Esophagus squamous epithelium (tissue), 5 donors: ENCODE measurements at places on chromosomes 6 and 20.

GRCh38 chr6:57072108-57072507, 17.9 kb upstream of the ZNF451 start:
- H3K4me3 ChIP-seq = no peak overlapping the region
- no peak for DNase-seq
- no peaks in the 10 kb centered on the region for H3K27me3 ChIP-seq
- H3K36me3 ChIP-seq = no peaks in the 10 kb centered on the region
- H3K27ac ChIP-seq = no peak overlapping the region

GRCh38 chr6:106508834-106509233, 120.5 kb downstream of the RTN4IP1 start:
- peak overlapping the region; percentile 95 for H3K27ac ChIP-seq
- H3K4me3 ChIP-seq = no peak overlapping the region
- H3K36me3 ChIP-seq = peaks cover 22% of the 10 kb centered on the region
- no peak for DNase-seq

- H3K4me3 ChIP-seq = no peak overlapping the region
- H3K4me1 ChIP-seq = no peaks in the 10 kb centered on the region
- no peaks in the 10 kb centered on the region for H3K36me3 ChIP-seq
Observed at GRCh38 chr6:10338151-10338550, 76.7 kb downstream of the TFAP2A start.

DNA sequence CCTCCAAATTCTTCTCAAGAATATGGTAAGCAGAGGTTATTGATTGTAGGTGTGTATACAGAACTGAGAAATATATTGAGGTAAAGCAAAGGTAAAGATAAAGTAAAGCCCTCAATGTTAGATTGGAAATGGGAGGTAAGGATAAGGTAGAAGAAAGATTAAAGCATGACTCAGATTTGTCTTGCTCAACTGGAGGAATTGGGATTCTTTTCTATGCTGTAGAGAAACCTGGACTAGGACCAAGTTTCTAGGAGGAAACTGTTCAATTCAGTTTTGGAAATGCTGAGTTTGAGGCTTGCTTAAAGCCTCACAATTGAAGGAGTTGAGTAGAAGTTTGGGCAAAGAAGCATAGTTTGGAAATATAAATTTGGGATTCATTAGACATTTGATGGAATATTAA, 634.0 kb upstream of the PTCHD4 start:
- DNase-seq = no peak
- H3K36me3 ChIP-seq = no peaks in the 10 kb centered on the region
- H3K4me1 ChIP-seq = no peaks in the 10 kb centered on the region
- H3K27ac ChIP-seq = no peak overlapping the region

- peaks cover 99% of the 10 kb centered on the region for H3K27me3 ChIP-seq
- no peak for DNase-seq
- no peak overlapping the region for H3K27ac ChIP-seq
Observed at GRCh38 chr6:27541212-27541932, 68.5 kb upstream of the ZNF184 start.

DNA sequence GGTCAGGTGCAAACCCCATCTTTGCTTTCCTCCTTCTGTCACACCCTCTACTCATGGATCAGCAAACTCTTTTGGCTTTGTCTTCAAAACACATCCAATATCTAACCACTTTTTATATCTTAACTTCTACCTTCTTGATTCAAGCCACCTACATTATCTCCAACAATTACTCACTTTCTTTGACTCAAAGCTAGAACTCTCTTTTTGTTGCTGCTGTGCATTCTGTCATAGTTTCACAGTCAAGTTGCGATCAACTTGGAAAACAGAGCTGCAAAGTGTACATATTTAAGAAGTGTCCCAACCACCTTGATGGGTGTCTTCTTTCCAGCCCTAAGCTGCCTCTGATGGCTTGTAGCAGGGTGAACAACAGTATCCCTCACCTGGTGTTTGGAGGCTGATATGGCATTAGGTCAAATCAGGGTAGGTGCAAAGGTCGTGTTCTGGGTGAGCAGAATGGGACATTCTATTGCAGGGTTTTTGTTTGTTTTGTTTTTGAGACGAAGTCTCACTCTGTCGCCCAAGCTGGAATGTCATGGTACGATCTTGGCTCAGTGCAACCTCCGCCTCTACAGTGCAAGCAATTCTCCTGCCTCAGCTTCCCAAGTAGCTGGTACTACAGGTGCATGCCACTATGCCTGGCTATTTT, 43.4 kb upstream of the RALGAPA2 start:
- H3K36me3 ChIP-seq = no peaks in the 10 kb centered on the region
- no peaks in the 10 kb centered on the region for H3K27me3 ChIP-seq
- H3K27ac ChIP-seq = no peak overlapping the region
- no peak overlapping the region for H3K4me3 ChIP-seq
- DNase-seq = no peak
- no peaks in the 10 kb centered on the region for H3K4me1 ChIP-seq

DNA sequence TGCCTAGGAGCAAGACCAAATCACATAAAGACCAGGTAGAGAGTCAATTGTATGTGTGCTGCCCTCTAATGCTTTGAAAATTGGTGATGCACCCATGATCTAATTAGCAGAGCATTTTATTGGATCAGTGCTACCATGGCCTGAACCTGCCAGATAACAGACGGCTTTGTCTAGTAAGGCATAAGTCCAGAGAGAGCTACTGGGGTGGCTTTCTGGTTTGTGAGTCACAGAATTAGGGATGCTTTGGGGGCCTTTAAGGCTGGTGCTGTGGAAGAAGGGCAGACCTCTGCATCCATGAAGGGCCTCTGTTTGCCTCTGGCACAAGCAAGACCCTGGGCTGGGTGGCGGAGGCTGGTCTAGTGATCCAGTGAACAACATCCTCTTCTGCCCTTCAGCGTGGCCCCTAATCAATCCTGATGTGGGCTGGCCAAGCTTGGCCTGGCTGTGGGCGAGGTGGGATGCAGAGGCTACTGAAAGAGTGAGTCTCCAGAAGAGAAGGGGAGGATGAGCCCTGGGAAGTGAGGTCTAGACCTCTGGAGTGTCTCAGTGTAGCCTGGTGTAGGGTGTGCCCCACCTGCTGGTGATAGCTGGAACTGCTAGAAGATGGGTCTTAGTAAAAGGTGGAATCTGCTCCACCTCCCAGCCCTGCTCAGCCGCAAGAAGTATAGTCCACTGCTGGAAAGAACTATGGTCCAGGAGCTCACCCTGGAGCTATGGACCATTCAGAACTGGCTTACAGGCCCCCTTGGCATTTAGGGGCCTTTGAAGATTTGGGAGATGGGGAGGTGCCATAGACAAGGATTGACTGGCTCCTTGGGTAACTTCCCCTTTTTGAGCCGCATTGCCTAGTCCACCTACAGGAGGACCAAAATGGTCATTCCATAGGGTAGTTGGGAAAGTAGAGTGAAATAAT, 36.7 kb upstream of the AAR2 start:
- H3K36me3 ChIP-seq = peaks cover 12% of the 10 kb centered on the region
- no peaks in the 10 kb centered on the region for H3K4me1 ChIP-seq
- H3K4me3 ChIP-seq = no peak overlapping the region
- no peaks in the 10 kb centered on the region for H3K27me3 ChIP-seq
- no peak overlapping the region for H3K27ac ChIP-seq

GRCh38 chr6:81308577-81309279, 443.8 kb downstream of the TENT5A start:
- H3K4me1 ChIP-seq = no peaks in the 10 kb centered on the region
- no peak overlapping the region for H3K27ac ChIP-seq
- H3K4me3 ChIP-seq = no peak overlapping the region
- H3K27me3 ChIP-seq = no peaks in the 10 kb centered on the region
- DNase-seq = no peak

DNA sequence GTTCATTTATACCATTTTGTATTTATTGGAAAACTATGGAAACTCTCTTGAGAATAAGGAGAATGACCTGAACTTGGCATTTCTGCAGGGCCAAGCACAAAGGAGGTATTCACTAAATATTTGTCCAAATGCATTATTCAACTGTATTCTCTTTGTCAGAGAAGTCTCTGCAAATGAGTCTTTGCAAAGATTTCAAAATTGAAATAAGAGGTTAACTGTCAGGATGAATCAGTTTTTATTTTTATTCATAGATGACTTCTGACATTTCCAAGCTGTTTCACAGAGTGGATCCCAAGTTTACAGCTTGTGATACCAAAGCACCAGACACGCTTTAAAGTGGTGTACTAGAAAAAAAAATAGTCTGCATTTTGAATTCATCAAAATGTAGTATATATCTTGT, 131.6 kb downstream of the UTRN start:
- DNase-seq = no peak
- H3K4me1 ChIP-seq = peaks cover 5% of the 10 kb centered on the region
- no peak overlapping the region for H3K27ac ChIP-seq
- H3K4me3 ChIP-seq = no peak overlapping the region

DNA sequence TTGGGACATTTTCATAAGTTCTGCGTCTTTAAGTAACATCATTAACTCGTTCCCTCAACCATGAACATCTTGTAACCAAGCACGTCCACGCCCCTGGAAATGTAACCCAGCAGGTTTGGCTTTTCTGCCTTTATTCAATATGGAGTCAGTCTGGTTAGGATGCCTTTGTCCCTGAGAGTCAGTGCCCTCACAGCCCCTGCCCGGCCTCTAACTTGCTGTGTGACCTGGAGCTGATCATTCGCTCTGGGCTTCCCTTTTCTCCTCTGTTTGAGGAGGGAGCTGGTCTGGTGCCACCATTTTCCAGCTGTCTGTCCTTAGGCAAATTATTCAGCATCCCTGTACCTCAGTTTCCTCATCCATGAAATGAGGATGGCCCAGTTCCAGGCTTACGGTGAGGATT, 26.5 kb upstream of the ANGPT4 start:
- no peak overlapping the region for H3K27ac ChIP-seq
- no peaks in the 10 kb centered on the region for H3K4me1 ChIP-seq
- H3K36me3 ChIP-seq = no peaks in the 10 kb centered on the region
- DNase-seq = no peak

- H3K36me3 ChIP-seq = peaks cover 31% of the 10 kb centered on the region
- peaks cover 64% of the 10 kb centered on the region for H3K4me1 ChIP-seq
- H3K27me3 ChIP-seq = no peaks in the 10 kb centered on the region
- no peak overlapping the region for H3K4me3 ChIP-seq
Observed at GRCh38 chr20:25050082-25050481, 7.9 kb downstream of the ACSS1 start.

DNA sequence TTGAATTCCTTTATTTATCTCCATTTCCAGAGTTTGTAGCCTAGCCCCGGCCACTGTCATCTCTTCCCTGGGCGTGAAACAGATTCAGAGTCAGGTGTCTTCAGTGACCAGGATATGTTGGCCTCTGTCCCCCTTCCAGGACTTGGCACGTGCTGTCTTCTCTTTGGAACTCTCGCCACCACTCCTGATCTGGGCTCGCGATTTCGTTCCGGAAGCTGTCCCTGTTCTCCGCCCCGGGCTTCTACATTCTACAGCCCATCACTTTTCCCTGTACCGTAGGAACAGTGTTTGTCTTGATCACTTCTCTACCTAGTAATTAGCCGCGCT, 739 bp downstream of the GSS start:
- H3K27ac ChIP-seq = peak overlapping the region; percentile 89
- DNase-seq = no peak
- H3K4me3 ChIP-seq = peak overlapping the region; percentile 52
- no peaks in the 10 kb centered on the region for H3K36me3 ChIP-seq
- H3K4me1 ChIP-seq = peaks cover 5% of the 10 kb centered on the region

DNA sequence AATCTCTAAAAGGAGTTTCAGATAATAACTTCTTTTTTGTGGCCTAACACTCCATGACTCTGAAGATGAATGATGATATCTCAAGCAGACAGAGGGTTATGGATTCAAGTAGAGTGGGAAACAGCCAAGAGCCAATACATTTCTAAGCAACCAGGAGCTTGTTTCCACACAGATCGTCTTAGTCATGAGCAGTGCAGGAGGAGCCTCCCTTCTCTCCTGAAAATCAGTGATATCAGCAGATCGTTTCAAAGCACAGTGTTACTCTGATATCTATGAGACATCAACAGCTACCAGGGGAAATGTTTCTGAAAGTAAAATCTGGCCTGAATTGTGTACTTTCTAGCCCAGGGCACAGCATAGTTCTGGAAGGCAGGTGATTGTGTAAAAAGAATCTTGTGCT, 11.5 kb downstream of the ADGRG6 start:
- no peak overlapping the region for H3K4me3 ChIP-seq
- H3K27ac ChIP-seq = no peak overlapping the region
- H3K4me1 ChIP-seq = no peaks in the 10 kb centered on the region
- H3K27me3 ChIP-seq = no peaks in the 10 kb centered on the region

DNA sequence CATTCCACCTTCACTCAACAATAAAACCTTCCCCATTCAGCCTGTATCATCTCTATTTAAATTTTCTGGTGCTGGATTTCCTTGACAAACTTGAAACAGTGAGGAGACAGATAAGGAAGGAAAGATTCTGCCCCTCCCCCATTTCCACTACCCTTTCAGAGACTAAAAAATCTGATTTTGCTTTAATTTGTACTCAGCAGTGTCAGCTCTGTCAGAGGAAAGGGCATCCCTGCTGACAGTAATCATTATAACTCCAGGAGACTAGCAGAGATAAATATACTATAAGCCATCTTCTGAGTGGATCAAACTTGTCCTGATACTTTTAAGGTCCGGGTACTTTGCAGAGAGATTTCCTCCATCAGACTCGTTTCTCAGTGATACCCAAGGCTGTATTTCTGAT, 155.6 kb downstream of the SAMD5 start:
- H3K27me3 ChIP-seq = no peaks in the 10 kb centered on the region
- no peak overlapping the region for H3K4me3 ChIP-seq
- no peak overlapping the region for H3K27ac ChIP-seq
- H3K36me3 ChIP-seq = no peaks in the 10 kb centered on the region
- DNase-seq = no peak

DNA sequence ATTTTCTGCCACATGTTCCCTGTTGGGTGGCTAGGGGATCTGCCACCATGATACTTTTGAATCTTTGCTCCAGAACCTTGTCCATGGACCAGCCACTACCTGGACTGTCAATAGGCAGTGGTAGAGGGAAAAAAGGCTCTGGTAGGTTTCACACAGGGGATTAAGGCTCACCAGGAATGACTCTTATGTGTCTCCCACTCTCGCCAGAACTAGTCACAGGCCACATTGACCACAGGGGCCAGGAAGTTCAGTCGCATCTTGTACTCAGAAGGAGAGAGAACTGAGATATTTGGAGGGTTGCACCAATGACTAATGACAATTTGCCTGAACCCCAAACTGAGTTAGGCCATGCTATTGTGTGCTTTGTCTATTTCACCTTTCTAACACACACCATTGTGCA, 23.6 kb upstream of the APCDD1L start:
- no peak overlapping the region for H3K4me3 ChIP-seq
- H3K4me1 ChIP-seq = no peaks in the 10 kb centered on the region
- no peak overlapping the region for H3K27ac ChIP-seq
- H3K36me3 ChIP-seq = no peaks in the 10 kb centered on the region
- H3K27me3 ChIP-seq = no peaks in the 10 kb centered on the region

- peak overlapping the region; percentile 84 for H3K27ac ChIP-seq
- H3K4me1 ChIP-seq = no peaks in the 10 kb centered on the region
- no peaks in the 10 kb centered on the region for H3K27me3 ChIP-seq
- H3K36me3 ChIP-seq = no peaks in the 10 kb centered on the region
Observed at GRCh38 chr6:112227411-112227810, 27.0 kb downstream of the LAMA4 start.

DNA sequence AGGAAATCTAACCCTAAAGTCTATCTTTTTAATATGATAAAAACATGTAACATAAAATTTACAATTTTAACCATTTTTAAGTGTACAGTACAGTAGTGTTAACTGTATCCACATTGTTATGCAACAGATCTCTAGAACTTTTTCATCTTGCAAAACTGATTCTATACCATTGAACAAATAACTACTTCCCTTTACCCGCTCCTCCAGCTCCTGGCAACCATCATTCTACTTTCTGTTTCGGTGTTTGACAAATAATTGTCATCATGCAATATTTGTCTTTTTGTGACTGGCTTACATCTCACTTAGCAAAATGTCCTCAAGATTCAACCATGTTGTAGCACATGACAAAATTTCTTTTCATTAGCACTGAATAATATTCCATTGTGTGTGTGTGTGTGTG, 203.2 kb downstream of the SIM1 start:
- H3K27me3 ChIP-seq = no peaks in the 10 kb centered on the region
- no peak overlapping the region for H3K27ac ChIP-seq
- no peak overlapping the region for H3K4me3 ChIP-seq
- H3K36me3 ChIP-seq = no peaks in the 10 kb centered on the region
- no peaks in the 10 kb centered on the region for H3K4me1 ChIP-seq
